ENCODE measurements at places on chromosomes 16 and 17.

DNA sequence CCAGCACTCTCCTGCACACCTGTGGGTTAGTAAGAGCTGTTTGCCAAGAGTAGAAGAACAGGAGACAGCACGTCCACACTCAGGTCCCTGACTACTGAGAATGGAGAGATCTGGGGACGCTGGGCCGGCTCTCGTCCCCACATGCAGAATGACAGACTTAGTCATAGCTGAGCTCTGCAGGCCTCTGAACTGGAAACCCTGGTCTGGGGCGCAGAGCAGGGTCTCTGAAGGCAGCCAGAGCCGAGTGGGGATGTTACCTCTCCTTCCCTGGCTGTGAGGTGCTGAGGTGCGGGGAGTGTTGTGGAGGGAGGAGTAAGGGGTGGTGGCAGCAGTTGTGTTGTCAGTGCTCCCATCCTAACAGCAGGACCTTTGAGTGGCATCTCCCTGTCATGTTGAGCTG is 7.2 kb upstream of the JPT2 start:
- no peak for DNase-seq

GRCh38 chr17:700504-701094 is 14.0 kb downstream of the VPS53 start:
- DNase-seq = no peak

- no peak for DNase-seq
Observed at GRCh38 chr16:67403976-67404555, 10.8 kb upstream of the TPPP3 start.

GRCh38 chr17:4947411-4948165 is 742 bp downstream of the PFN1 start:
- no peak for DNase-seq

GRCh38 chr16:11759163-11759834 is 16.6 kb upstream of the TXNDC11 start:
- no peak for DNase-seq

DNA sequence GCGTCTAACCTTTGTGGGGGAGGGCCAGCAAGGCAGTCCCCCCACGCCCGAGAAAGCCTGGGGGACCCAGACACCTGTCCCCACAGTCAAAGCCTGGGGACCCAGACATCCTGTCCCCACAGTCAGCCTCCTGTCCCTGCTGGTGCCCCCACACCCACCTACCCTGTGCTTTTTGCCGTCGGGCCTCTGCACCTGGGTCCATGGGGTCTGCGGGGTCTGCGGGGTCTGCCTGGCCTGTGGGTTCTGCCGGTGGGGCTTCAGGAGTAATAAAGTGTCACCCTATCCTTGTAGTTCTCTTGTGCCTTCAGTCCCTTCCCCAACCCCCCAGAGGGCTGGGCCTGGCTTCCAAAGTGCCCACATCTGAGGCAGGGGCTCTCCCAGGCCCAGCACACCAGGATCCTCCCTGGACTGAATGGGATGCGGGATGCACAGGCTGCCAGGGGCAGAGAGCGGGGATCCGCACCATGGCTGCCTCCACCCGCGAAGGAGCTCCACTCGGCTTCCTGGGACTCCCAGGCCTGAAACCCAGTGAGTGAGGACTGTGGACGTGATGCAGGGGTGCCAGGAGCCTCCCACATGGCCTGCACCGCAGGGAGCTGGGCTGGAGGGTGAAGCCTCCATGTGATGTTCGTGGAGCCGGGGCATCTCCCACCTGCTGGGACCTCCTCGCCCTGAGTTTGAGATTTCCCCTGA is 16.3 kb upstream of the DPEP1 start:
- no peak for DNase-seq

DNA sequence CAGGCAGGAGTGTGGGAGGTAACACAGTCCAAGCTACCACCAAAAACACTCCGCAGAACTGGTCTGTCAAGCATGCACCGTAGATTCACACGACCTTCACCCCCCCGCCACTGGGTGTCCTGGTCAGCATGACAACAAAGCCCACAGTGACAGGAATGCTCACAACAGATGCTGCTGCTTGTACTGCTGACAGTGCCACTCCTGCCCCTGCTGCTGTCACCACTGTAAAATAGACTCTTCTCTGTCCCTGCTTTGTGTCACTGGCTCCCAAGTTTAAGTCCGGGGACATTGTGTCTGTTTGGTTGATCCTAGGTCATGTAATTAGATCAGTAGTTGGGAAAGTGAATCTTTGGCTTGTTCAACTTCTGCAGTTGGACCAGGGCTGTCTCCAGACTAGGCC is 7.0 kb upstream of the ODF4 start:
- no peak for DNase-seq

- DNase-seq = no peak
Observed at GRCh38 chr17:37557482-37557881, 51.7 kb downstream of the SYNRG start.

DNA sequence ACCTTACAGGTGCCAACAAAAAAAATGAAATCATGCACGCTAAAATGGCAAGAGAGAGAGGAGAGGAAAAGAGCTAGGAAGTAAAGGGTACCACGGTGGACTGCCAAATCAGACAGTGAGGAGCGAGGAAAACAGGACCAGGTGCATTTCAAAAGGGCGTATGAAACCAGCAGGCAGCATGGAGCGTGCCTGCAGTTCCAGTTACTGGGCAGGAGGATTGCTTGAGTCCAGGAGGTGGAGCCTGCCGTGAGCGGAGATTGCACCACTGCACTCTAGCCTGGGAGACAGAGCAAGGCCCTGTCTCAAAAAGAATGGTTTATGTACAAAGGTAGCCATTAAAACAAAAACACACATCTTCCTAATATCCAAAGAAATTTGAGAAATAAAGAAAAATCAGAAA is 16.4 kb downstream of the USP36 start:
- no peak for DNase-seq

GRCh38 chr16:70695331-70696070 is 9.6 kb upstream of the MTSS2 start:
- DNase-seq = no peak

GRCh38 chr16:59259950-59260319 is 525.8 kb upstream of the GOT2 start:
- DNase-seq = no peak

DNA sequence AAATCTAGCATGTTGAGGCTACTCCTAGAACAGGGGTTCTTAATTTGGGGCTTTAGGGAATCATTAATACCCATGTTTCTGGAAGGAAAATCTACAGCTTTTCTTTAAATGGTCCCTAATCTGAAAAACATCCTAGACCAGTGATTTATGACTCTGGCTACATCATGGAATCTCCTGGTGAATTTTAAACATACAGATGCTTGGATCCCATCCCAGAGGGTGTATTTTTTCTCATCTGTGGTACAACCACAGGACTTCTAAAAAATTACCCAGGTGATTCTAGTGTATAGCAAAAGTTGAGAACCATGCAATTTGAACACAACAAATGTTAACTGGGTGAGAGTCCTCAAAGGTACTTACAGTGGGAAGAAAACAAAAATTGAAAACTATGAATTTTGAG is 41.5 kb downstream of the KANSL1 start:
- no peak for DNase-seq

DNA sequence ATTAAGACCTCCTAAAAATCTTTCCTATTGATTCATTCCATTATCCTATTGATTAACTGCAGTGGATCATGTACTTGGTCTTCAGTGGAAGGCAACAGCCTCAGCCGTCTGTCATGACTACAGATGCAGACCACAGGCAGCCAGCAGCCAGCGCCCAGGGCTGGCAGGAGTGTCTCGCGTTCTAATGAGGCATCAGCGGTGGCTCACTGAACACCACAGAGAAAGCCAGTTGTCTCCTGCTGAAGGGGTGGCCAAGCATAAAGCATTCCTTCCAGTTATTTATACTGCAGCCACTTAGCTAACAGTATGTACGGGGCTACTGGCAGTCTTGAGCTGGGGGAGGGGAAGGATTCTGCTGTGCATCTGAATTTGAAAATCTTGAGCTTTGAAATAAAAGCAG is 214.3 kb downstream of the IRX3 start:
- no peak for DNase-seq

DNA sequence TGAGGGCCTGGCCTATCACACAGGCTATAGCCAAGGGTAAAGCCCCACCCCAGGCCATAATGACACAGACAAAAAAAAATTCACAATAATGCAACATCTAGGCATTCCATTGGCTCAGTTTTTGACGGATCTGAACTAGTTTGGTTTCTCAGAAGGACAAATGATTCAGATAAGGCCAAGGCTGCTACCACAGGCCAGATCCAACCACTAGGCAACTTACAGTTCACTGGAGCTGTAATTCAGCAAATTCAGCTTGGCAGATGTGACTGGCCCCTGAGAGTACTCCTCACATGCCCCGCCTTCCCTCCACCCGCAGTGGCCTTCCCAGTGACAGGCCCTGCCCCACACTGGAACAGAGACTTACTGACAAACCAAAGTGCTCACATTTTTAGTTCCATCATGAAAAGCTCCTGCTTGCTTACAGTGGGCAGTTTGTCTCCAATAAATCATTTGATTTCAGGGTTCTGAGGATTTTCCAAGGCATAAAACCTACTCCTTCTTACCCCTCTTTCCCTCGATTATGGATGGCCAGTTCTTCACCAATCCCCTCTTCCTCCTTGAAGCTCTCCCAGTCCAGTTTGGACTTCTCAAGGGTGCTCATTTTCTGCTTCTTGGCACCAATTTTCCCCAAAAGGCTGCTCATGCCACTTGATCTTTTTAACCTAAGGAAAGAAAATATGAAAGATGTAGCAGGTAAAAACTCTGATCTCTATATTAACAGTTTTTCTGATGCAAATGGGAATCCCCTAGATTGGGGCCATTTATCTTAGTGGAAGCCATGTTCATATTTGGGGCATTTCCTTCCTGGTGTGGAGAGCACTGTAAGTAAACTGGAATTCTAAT is 53.3 kb upstream of the BCAR1 start:
- no peak for DNase-seq

- no peak for DNase-seq
Observed at GRCh38 chr17:29252101-29252791, 5.6 kb downstream of the CRYBA1 start.

DNA sequence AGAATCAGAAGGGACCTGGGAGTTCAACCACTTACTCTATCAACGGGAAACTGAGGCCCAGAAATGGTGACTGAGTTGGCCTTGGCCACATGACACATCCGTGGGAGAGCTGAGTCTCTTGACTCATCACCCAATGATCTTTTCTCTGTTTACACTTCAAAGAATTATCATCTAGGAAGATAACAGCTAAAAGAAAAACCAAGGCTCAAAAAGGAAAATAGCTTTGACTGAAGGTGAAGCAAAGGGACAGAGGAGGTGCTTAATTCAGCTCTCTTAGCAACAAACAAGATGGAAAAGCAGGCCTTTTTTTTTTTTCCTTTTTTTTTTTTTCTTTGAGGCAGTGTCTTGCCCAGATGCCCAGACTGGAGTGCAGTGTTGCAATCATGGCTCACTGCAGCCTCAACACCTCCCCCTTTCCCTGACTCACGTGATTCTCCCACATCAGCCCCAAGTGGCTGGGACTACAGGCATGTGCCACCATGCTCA is 16.7 kb downstream of the ERCC4 start:
- DNase-seq = no peak

DNA sequence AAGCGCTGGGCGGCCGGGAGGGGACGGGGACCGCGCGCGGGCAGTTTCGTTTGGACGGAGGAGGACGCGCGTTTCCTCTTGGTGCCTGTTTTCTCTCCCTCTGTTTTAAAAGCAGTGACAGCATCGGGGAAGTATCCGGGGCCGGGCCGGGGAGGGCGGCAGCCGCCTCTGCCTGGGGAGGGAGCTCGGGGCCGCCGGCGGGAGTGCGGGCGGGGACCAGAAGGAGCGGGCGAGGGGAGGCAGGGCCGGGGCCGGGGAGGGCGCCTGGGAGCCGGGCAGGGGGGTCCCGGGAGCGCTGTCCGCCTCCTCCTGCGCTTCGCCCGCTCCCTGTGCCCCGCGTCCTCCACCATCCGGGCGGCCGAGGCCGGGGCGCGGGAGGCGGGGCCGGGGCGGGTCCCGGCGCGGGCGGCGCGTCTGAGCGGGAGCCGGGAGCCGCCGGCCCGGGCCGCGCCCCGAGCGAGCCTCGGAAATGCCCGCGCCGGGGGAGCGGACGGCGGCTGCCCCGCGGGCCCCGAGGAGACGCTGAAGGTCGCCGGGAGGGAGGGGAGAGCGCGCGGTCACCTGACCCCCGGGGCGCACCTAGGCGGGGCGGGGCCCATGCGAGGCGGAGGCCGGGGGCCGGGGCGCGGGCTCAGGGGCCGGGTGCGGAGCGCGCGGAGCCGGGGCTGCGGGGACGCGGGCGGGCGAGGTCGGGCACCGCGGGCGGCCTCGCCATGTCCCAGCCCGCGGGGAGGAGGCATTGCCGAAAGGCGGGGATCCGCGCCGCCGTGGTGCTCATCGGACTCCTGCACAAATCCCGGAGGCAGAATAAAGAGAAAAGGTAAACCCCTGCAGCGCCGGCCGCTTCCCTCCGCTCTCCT is 57.3 kb downstream of the RAP1GAP2 start:
- no peak for DNase-seq

GRCh38 chr16:18816286-18816685 is 14.9 kb upstream of the ARL6IP1 start:
- DNase-seq = no peak

- no peak for DNase-seq
Observed at GRCh38 chr17:6768447-6768846, 7.6 kb upstream of the FBXO39 start.
